Activated CD8-positive, alpha-beta memory T cell treated with anti-CD3 and anti-CD28 coated beads for 1 hour (primary cell): ENCODE measurements at places on chromosomes 4 and X.

DNA sequence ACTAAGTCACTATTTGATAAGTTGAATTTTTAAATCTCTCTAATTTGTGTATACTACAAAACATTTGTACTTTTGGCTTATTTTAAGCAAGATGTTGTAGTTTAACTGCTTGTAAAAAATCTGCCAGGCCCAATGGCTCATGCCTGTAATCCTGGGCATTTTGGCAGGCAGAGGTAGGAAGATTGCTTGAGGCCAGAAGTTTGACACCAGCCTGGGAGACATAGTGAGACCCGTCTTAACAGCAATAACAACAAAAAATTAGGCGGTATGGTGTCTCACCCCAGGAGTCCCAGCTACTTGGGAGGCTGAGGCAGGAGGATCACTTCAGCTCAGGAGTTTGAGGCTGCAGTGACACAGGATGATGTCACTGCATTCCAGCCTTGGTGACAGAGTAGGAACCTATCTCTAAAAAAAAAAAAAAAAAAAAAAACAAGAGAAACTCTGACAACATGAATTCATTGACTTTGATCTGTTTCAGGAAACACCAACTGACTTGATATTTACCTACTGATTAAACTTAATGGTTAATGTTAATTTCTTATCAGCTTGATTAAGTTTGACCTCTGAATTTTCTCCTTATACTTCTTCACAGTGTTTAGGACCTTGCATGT is 8.9 kb downstream of the FHIP1A start:
- DNase-seq = no peak

- no peak for DNase-seq
Observed at GRCh38 chrX:38163193-38163592, 57.5 kb downstream of the SRPX start.

DNA sequence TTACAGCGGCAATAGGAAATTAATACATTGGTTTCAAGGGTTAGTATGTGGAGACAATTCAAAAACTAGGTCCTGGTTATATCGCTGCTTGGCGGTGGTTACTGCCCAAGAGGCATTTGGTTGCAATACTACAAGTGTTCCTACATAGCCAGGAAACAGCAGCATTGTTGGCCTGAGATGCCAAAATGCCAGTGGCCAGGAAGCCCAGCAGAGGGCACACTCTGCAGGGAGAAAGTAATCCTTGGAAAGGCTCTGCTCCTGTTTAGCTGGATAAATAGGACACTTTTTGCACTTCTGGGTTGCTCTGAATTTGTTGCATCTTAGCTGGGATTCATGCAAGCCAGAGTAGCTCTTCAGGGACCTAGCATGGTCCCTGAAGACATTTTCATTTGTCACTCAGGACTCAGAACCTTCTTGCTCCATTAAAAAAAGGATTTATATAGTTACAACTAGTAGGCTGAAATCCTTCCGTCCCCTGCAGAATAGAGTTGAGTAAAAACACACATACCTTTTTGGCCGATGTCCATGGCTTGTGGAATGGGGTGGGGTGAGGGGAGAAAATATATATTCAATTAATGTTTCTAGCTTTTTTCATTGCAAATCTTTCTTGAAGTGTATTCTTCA is 8.1 kb upstream of the GPR119 start:
- DNase-seq = no peak

- no peak for DNase-seq
Observed at GRCh38 chrX:120428309-120428708, 40.8 kb downstream of the LAMP2 start.

- DNase-seq = no peak
Observed at GRCh38 chr4:32798471-32799159, 2078.4 kb downstream of the PCDH7 start.

DNA sequence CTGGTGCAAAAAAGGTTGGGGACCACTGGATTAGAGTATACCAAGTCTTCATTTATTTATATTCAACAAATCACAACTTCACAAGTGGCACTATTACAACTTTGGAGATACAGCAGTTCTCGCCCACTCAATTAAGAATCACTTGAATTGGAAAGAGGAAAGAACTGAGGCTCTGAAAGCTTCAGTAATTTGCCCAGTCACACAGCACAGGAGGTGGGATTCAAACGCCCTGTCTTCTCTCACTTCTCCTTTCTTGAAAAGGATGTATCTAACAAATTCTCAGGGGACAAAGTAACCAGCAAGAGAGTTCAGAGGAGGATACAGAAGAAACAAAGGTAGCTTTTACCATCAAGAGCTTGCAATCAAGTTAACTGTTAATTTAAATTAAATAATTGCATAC is 12.4 kb downstream of the SMIM14 start:
- no peak for DNase-seq

DNA sequence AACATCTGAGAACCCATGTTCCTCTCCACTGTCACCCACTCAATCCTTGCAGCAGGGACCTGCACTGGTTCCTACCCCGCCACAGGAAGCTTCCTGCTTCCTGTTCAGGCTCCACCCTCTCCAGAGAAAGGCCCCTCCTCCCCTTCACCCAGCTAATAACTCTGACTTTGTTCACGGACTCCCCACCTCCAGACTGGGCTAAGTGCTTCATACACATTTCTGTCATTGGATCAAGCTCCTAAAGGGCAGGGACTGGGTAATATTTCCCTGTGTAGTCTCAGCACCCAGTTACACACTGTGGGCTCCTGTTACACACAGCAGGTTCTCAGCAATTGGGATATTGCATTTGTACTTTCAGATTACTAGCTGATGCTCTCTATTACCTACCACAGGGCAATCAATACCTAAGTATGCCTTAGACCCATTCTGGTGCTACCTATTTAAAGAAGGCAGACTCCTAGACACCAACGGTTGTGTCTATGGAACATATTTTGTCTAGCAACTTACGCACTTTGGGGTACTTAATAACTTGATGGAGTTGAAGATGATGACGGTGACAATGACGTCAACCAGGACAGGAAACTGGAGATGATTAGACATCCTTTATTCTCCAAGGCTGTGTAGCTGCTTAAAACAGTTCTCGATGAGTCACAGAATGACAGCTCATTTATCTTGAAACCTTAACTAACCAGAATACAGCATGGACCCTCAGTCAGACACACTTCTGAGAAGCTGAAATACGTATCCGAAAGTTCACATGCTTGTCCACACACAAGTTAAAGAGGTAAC is 58.1 kb downstream of the MAML3 start:
- DNase-seq = peak; percentile 50

DNA sequence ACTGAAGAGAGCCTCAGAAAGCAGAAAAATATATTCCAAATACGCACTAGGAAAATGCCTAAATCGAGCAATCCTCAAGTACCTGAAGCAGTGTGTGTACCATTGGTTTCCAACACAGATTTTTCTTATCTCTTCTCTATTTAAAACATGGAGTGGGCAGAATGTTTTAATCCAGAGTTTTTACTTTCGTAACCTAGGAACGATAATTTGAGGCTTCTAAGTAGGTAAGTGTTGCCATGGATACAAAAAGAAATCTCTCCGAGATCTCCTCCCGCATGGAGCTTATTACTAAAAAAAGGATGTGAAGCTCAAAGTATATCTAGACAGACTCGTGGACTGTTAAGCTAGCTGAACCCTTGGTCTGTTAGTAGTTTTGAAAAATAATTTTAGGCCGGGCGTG is 23.0 kb upstream of the OTUD4 start:
- no peak for DNase-seq

GRCh38 chrX:78759081-78759480 is 11.6 kb downstream of the LPAR4 start:
- DNase-seq = no peak

DNA sequence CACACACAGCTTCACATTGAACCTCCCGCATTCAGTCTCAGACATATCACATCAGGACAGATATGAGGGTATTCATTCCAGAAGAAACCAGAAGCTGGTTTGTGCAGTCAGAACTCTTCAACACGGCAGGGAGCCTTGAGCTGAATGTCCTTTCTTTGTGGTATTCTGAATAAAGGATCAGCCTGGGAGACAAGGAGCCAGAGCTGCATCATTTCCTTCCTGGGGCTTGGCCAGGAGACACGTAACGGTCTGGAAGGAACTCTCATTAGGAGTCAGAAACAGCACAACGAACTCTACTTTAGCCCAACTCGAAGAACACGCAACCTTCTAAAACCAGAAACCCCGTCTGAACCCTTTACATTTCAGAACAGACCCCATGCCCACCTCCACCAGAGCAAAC is 46.4 kb downstream of the KDR start:
- DNase-seq = no peak

DNA sequence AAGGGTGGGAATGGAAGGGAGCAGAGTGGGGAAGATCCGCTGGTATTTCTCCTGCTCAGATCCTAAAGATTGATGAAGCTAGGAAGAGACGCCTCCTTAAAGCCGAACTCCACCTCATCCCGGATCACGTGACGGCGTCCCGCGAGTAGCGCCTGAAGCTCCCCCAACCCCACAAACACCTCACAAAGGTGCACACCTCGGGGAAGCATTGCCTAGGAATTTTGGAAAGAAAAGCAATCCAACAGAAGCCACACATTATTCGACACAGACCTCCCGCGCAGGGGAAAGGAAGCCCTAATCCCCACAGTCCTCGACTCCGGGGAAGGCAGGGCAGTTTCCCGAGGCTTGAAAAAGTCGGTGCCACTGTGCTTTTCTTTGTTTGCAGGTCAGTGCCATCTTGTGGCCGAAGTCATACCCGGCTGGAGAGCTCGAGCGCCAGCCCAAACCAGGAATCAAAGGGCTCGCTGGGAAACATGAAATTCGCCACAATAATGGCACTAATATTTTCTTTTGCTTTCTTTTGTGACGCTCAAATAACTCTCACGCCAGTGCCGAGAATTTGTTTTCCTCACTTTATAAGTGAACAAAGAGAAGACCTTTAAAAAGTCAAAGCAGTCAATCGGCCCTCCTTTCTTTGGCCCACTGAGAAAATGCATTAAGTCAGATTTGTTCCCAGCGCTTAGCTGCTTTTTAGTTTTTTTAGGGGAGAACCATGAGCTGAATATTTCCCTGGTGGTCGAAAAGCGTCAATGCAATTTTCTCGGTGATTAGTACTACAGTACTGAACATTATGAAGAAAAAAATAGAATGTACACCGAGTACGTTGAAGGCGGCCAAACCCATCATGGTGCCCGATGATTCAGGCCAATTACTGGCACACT is at the start of gene NPY1R:
Gene NPY1R, minus strand, starts transcription at position 71 of the 881 bp plus-strand sequence. CDS start 6,042 bp downstream, outside the sequence.
- no peak for DNase-seq

GRCh38 chr4:164484551-164484950 is 269.4 kb upstream of the SMIM31 start:
- no peak for DNase-seq

DNA sequence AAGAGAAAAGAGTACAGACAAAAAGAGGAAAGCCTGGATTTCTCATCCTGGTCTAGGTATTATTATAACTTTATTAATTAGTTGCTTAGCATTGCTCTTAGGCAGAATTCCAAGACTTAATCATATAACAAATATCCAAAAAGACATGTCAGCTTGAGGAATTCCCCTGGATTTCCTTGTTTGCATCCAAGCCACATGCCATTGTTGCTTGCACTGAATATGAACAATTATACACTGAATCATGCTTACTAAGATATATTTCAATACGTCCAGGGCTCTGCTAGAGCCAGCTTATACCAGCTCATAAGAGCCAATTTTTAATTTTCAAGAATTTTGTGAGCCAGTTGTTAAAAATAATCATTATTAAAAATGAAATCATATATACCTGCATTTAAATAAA is 5.5 kb upstream of the TLR10 start:
- DNase-seq = no peak

GRCh38 chr4:81471588-81472280 is at the start of gene RASGEF1B:
Gene RASGEF1B, minus strand, starts transcription at chr4:81471907. Its CDS starts 12,399 bp downstream, at chr4:81459508.
- peak; percentile 91 for DNase-seq

GRCh38 chr4:5958199-5958735 is 60.0 kb downstream of the C4orf50 start:
- DNase-seq = no peak

DNA sequence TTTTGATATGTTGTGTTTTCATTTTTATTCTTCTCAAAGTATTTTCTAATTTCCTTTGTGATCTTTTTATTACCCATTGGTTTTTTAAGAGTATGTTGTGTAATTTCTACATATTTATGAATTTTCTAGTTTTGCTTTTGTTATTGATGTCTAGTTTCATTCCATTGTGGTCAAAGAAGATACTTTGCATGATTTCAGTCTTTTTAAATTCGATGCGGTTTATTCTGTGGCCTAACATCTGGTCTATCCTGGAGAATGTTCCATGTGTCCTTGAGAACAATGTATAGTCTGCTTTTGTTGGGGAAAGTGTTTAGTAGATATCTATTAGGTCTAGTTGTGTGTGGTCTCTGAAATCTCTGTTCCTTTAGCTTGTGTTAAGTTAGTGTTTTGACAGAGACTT is 46.2 kb downstream of the PPEF1 start:
- no peak for DNase-seq

DNA sequence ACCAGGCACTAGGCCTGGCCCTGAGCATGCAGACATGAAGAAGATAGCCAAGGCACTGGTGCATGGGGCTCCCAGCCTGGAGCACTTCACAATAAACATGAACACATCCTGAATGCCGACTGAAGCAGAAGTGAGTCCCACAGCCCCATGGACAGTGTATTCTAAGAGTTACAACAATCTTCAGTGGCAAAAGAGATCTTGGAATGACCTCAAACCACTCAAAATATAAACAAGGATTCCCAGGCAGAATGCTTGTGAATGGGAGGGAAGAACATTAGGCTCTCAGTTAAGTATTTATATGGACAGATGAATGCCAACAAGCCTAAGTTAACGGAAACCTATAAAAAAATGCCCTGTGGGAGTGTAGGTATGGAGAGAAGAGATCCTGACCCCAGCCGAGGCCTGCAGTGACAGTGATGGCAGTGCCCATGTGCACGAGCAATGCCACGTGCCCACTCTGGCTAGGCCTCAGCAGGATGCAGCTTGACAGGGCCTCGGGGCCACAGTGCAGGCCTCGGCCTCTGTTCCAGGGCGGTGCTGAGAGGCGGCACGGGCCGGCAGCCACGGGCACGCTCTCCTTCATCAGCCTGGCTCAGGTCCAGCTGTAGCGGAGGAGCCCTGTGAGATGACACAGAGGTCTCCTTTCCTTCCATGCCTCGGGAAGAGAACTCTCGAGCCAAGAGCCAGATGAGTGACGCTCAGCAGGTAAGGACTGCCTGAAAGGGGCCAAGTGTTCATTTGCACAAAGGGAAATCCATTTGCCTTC is 49.2 kb downstream of the IRF2 start:
- no peak for DNase-seq

- DNase-seq = no peak
Observed at GRCh38 chr4:95956094-95956493, 116.2 kb downstream of the PDHA2 start.

GRCh38 chr4:26719954-26720552 is 136.2 kb downstream of the TBC1D19 start:
- no peak for DNase-seq

DNA sequence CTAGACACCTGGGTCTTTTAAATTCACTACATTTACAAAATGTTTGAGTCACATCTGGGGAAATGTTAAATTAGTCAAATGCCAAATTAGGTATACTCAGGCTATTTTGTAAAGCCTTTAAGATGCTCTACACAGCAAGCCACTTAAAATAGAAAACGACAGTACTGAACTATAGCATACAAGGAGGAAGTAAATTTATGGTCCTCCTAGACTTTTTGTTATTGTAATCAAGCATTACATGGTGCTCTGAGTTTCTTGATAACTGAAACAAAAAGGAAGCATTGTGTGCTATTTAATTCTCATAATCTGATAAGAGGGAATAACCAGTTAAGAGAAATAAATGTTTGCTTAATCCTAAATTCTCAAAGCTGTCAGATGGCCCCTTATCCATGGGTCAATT is 46.2 kb downstream of the SLC9A7 start:
- no peak for DNase-seq
